HT-29 (cell line): ENCODE measurements at places on chromosomes 6 and 20.

GRCh38 chr6:157261606-157262005, 61.7 kb downstream of the TMEM242 start:
- DNase-seq, result no peak

GRCh38 chr6:32967151-32968091, 973 bp upstream of the BRD2 start:
- peak; percentile 78 for DNase-seq

GRCh38 chr6:19042420-19042819, 655.3 kb downstream of the RNF144B start:
- no peak for DNase-seq

GRCh38 chr6:123965894-123966293, 162.2 kb downstream of the NKAIN2 start:
- DNase-seq, result peak; percentile 69

DNA sequence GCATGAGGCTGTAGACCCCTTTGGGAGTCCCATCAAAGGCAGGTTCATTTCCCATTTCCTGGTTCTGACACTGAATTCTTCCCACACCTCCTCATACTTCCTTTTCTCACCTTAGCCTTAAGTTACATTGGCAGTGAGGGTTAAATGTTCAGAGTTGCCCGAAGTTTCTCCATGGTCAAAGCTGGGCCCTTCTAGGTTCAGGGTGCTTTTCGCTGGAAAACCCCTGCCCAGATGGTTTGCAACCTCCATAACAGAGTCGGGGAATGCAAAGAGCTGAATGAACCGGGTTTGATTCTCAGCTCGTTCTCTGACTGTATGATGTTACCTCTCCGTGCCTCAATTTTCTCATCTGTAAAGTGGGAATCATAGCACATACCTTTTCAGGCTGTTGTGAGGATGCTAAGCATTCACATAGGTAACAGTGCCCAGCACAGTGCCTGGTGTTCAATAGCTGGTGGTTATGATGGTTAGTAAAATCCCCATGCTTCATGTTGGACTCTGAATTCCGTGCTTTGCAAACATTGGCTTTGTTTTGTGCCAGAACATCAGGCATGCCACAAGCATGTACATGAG, 149.8 kb downstream of the NFATC2 start:
- no peak for DNase-seq

DNA sequence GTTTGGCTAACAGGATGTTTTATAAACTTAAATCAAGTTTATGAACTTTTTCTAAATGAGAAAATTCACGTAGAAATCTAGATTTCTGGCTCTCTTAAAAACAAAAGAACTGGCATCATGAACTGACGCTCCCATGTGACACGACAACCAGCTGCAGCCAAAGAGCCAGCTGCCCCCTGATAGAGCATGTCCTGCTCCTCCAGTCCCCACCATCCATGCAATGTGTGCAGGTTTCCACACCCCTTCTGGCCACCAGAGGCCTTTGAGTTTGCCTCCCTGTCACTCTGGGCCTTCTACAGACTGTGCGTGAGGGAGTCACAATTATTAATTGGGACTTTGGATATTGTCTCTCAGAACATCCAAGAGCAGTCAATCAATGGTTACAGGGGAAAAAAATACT, 1.6 kb upstream of the GPLD1 start:
- DNase-seq, result no peak

DNA sequence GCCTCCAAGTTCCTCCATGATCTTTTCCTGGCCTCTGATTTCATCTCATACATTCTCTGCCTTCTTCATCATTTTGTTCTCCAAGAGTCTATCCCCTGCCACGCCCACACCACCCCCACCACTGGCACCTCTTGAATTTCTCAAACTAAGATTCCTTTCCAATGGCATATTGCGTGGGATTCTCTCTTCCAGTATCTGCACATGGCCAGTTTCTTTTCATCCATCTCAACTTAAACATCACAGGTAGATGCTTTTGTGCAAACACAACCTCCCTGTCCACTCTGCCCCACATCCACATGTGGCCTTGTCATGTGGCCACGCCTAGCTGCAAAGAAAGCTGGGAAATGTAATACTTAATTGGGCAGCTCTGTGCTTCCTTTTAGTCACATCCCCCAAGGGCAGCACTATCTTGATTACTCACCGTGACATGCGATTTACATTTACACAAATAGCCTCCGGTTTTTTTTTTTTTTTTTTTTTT, 33.4 kb upstream of the ZMYND8 start:
- DNase-seq, result peak; percentile 33

DNA sequence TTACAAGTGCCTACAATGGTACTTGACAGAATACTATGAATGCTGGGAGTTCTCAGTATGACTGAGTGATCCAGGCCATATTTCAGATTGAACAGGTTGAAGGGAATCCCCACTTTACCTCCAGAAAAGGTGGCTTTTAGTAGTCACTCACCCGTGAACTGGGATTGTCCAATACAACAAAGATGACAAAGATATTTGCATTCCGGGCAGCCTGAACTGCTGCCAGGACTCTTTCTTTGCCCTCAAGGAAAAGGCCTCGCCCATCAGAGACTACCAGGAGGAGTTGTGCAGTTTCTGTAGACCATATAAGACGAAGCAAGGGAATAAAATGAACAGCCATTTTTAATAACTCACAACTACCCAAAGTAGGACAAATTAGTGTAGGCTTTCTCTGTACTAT, 6.3 kb upstream of the LYRM2 start:
- no peak for DNase-seq

DNA sequence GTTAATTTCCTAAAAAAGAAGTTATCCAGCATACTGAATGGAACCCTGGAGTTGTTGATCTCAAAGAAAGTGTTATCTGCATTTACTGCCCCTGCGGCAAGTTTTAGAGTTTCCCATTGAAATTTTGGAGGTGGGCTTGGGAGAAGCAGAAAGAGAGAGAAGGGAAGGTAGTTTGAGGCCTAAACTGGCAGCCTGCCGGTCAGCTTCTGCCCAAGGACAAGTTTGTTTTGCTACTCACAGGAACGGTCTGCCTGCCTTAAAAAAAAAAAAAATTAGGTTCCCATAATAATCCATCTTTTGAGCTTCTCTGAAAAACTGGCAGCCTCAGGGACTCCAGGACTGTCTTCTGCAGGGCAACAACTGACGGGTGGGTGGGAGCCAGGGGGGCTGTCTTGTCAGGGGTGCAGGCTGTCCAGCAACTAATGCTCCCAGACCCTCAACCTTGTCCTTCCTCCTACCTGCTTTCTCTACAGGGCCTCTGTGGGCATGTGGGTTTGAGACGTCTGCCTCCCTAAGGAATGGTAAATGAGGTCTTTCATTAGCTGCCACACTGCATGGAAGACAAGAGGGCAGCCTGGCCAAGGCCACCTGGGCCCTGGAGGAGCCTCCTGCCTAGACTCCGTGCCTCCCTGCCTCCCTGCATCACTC, 176.1 kb upstream of the KCNG1 start:
- no peak for DNase-seq

DNA sequence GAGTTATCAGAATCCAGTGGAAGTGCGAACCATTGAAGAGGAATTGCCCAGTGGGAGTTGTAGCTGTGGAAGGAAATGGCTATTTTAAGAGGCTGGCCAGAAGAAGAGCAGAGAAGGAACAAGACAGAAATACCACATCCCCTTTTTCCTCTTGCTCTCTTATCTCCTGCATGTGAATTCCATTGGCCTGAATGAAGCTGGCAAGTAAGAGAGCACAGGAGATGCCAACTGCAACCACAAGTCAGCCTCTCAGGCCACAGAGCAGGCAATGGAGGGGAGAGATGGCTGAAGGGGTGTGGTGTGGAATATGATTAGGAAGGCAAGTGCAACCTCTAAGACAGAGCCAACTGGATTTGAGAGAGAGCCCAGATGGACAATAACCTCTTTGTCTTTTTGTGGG, 362.7 kb upstream of the IMPG1 start:
- DNase-seq, result no peak

GRCh38 chr6:109488001-109488400, 5.0 kb upstream of the ZBTB24 start:
- no peak for DNase-seq

DNA sequence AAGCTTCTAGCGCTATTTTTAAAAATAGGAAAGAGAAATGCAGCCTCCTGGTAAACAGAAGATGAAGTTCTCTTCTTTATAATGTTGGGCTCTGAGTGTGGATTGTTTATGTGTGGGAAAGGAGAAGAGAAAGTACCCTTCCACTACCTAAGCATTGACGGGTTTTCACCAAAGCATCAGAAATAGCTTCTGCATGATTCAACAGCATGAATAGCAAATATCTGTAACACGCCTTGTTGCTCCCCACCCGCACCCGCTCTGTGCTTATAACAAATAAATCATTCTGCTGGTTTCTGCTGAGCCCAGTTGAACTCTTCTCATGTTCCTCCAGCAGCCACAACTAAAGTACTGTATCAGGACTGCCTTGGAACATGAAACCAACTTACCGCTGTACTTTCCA, 20.7 kb downstream of the TXLNB start:
- no peak for DNase-seq

GRCh38 chr6:101281266-101281665, 112.2 kb upstream of the GRIK2 start:
- DNase-seq, result peak; percentile 82

- no peak for DNase-seq
Observed at GRCh38 chr6:3616565-3617176, 134.8 kb downstream of the PXDC1 start.

- peak; percentile 75 for DNase-seq
Observed at GRCh38 chr20:36591854-36592641, 13.5 kb upstream of the RAB5IF start.

DNA sequence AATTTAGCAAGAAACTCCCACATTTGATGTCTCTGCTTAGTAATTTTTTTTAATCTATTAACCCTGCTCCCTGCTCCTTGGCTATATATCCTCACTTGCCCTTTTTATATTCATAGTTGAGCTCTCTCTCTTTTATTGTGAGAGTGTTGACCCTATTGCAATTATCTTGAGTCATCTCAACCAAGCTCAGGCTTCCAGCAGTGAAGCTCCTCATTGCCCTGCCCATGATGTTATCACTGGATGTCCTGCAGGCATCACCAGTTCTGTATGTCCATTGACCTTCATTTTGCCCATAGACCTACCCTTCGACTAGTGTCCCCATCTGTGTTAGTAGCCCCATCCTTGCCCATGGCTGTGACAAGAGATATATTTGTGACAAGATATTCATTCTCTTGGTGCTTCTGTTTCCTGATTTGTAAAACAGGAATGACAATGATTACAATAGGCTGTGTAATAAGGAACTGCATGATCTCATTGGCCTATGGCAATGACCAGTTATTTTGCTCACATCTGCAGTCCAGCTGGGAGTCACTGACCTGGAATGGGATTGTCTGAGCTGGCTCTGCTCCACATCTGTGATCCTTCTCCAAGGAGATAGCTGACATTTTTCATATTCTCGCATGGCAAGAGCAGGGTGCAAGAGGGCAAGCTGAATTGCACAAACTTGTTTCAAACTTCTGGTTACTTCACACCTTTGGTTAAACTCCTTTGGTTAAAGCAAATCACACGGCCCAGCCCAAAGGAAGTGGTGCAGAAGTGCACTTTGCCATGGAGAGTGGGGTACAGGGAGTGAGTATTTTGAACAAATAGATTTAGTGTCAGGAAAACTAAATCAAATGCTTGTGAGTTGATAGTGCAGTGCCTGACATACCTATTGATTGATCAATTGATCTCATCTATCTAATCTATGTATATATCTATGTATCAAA, 47.7 kb upstream of the CST5 start:
- no peak for DNase-seq

GRCh38 chr6:131043902-131044447, 19.1 kb downstream of the EPB41L2 start:
- no peak for DNase-seq

GRCh38 chr6:160069050-160069454, 52.6 kb upstream of the SLC22A1 start:
- DNase-seq, result no peak

GRCh38 chr20:18180815-18181214, 43.2 kb downstream of the KAT14 start:
- DNase-seq, result no peak

DNA sequence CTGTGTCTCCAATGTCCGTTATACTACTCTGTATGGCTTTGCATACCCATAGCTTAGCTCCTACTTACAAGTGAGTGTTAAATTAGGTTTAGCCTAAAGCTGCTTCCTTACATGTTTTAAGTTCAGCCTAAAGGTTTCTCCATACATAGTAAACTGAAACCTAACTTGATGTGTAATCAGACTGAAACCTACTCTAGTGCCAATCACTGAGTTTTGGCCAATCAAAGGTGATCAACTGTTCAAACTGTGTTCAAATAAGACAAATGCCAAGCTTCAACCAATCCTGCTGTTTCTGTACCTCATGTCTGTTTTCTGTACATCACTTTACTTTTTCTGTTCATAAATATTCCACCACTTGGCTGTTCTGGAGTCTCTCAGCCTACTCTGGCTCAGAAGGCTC, 20.0 kb downstream of the HLA-DOA start:
- no peak for DNase-seq

DNA sequence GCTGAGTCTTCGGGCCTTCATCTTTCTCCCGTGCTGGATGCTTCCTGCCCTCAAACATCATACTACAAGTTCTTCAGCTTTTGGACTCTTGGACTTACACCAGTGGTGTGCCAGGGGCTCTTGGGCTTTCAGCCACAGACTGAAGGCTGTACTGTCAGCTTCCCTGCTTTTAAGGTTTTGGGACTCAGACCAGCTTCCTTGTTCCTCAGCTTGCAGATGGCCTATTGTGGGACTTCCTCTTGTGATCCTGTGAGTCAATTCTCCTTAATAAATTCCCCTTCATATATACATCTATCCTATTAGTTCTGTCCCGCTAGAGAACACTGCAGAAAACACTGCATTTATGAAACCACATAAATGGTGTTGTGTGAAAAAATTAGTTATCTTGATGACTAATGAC, 13.9 kb upstream of the BCLAF1 start:
- no peak for DNase-seq

GRCh38 chr6:108574457-108575141, 13.9 kb downstream of the FOXO3 start:
- no peak for DNase-seq

GRCh38 chr6:3592371-3592941, 135.6 kb upstream of the SLC22A23 start:
- peak; percentile 48 for DNase-seq

DNA sequence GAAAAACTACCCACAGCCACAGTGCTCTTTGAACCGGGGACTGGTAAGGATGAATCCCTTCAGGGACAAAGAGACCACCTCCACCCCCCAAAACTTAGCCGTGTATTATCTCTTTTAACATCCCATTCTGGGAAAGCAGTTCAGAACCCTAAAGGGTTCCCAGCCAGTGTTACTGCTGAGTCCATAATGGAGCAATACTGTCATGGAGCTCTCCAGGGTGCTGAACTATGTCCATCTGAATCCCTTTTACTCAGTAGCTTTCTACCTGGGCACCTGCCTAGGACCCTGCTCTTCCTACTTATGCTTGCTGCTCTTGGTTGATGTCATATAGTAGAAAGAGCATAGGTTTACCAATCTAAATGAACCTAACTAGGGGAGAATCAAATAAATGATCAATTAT, 22.3 kb upstream of the SAYSD1 start:
- peak; percentile 81 for DNase-seq

GRCh38 chr6:75931011-75931680, 141.3 kb downstream of the IMPG1 start:
- no peak for DNase-seq

DNA sequence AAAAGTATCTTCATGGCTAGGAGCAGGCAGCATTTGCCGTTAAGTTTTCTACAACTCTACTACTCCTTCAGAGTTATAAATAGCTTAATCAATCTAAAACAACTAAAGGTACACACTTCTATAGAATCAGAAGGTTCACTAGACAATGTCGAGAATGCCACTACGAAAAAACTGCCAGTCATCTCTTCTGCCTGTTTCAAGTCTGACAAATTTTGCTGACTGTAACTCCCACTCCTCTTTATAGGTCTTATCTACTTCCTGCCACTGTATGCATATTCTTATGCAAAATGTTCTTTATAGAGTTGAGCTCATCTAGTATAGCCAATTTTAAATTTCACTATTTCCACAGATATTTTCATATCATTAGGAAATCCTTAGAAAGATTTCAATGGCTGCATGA, 160.1 kb downstream of the EYS start:
- DNase-seq, result no peak
